Activated T-helper 2 cell treated with anti-CD3 and anti-CD28 coated beads, Interferon-gamma antibody, Interleukin-2, Interleukin-4, amounts not matched to agents 10 μg/mL and 5 μg/mL and 100 μg/mL, durations not matched to agents 14 hours and 24 hours and 36 hours (primary cell): ENCODE measurements at places on chromosomes 12 and 14. TPM values are rescaled to one million over a fixed set of nuclear protein-coding genes. Genes with fewer than 3 reads are reported as not detected.

- DNase-seq = no peak
Observed at GRCh38 chr14:83757916-83758315, 1772.0 kb upstream of the FLRT2 start.

- DNase-seq = no peak
Observed at GRCh38 chr14:22887990-22888378, 5.0 kb downstream of the REM2 start.

DNA sequence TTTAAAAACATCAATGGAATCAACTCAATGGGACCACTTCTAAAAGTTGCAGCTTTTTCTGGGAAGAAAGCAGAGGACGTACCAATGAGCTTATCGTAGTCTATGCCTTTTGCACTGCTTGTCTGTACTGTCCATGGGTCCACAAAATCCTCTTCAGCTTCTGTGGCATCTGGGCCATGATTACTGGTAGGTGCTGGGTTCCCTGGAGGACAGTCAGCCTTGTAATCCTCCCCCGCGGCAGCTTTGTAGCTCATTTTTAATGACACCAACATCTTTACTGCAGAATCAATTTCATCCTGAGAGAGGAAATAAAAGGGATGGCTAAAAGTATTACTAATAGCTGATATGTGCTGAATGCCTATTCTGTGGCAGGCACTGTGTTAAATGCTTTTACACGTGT is 38.5 kb downstream of the SLC25A47 start:
- DNase-seq = no peak

GRCh38 chr12:54585243-54585642 is 3.2 kb downstream of the PPP1R1A start:
- DNase-seq = no peak

DNA sequence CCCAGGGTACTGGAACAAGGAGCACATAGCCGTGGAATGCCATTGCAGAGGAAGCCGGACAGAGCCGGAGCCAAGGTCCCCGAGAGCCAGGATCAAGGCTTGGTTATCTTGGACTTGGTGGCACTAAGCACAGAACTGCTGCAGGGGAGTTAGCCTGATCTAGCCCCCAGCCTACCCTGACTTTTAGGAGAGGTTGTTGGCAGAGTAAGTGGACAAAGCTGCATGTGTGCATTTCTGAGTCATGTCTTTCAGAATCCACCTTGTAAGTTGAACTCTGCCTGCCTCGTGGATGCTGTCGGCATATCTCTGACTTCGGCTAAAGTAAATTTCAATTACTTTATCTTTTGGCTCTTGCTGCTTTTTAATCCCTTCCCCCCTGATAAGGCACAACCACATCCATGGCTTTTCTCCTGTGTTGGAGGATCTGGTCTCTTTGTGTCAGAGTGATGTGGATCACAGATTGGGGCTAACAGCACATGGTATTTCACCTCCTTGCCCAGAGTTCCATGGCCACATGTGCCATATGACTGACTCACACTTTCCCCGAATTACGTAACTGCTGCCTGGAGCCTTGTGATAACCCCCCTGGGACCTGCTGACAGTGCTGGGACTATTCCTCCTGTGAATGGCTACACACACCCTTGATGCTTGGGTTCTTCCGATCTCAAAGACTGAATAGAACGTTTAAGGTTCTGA is 240.3 kb downstream of the EMP1 start:
- no peak for DNase-seq

GRCh38 chr14:63362389-63362819 is 43.7 kb upstream of the GPHB5 start:
- DNase-seq = no peak

DNA sequence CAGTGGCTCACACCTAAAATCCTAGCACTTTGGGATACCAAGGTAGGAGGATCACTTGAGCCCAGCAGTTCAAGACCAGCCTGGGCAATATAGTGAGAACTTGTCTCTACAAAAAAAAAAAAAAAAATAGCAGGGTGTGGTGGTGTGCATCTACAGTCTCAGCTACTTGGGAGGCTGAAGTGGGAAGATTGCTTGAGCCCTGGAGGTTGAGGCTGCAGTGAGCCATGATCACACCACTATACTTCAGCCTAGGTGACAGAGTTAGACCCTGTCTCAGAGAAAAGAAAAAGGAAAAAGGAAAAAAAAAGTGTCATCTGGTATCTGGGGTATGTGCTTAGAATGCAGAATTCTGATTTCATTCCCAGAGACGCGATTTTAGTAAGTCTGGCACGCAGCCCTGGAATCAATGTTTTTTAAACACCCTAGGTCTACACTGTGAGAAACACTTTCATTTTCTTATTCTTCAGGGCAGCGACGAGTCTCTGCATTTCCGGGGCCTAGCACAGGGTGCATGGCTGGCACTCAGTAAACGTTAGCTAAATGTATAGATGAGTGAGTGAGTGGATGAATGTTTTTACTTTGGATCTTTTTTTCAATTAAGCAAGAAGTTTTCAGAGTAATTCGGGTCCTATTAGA is 243.8 kb upstream of the PWP1 start:
- no peak for DNase-seq

- no peak for DNase-seq
Observed at GRCh38 chr14:100295376-100296105, 10.7 kb downstream of the SLC25A29 start.

GRIP1 gene
- total RNA-seq = not detected in 2 replicates

MAP3K9 gene
- total RNA-seq = 5.5 and 5.6 TPM in 2 replicates

WSCD2 gene
- total RNA-seq = not detected in 2 replicates

PLBD1 gene
- total RNA-seq = not detected in 2 replicates
